ENCODE measurements at places on chromosomes 5 and 9. TPM values are rescaled to one million over a fixed set of nuclear protein-coding genes. Genes with fewer than 3 reads are reported as not detected.

- no peak for DNase-seq
Measured at GRCh38 chr5:151107084-151107483, 26.2 kb upstream of the TNIP1 start.

GRCh38 chr9:108416324-108416723, 439.5 kb downstream of the ACTL7B start:
- peak; percentile 54 for DNase-seq

- DNase-seq, result no peak
Measured at GRCh38 chr5:79189439-79190234, 46.3 kb upstream of the JMY start.

GRCh38 chr9:91162784-91163443, 198.8 kb downstream of the AUH start:
- no peak for DNase-seq

DNA sequence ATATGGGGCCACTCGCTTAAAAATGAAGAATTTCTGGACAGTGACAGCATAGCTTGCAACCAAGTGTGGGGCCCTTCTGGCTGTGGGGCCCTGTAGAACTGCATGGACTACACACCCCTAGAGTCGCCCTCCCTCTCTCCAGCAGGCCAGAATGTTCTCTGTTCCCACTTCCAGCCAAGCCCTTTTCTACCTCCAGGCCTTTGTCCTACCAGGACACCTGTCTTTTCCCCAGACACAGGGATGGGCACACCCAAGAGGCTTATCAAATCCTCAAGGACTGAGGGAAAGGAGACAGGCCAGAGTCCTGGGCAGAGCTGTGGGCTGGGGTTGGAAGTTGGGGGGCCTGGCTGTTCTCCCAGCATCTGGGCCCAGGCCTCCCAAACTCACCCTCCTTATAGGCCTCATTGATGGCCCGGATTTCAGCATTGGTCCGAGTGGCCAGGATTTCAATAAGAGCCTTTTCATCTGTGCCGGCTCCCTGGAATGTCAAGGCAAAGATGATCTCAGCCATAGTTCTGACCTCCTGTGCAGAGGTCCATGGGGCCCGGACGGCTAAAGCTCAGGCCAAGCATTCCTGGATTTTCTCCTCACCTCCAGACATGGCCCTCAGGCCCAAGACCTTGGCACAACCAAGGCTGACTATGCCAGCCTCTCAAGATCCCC, 38.2 kb upstream of the TNIP1 start:
- no peak for DNase-seq

DNA sequence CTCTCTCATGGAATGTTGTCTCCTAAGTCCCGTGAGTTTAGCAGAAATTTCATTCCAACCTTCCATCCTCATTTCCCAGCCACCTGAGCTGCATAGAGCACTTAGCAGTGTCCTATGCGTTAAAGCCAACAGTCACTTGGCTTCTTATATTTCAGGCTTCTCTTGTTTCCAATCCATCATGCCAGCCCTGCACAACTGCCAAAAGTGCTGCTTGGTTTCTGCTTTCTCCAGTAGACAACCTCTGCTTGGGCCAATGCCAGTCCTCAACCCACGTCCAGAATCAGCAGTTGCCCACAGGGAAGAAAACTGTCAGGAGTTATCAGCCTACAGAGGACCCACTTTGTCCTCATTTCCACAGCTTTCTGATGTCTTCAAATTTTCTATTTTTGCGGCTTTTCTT, 42.5 kb downstream of the KCNIP1 start:
- no peak for DNase-seq

- DNase-seq, result no peak
Measured at GRCh38 chr9:104871961-104872527, 55.9 kb downstream of the ABCA1 start.

- peak; percentile 89 for DNase-seq
Measured at GRCh38 chr5:149959406-149960236, 937 bp upstream of the SLC26A2 start.

DNA sequence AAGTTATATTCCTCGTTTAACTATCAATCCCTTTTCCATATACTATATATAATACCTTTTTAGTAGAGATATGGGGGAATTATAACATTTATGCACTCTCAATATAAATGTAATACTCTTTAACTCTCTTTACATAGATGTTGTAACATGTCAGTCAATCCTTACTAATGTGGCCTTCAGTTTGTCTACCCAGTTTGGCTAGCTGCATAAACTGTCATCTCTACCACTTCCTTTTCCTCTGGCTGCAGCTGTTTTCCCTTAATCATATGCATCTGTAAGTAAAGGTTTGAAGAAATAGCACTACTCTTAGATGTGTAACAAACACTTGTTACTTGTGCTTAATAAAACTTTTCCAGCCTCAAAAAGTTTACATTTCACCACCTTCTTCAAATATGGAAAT, 13.4 kb downstream of the ABHD17B start:
- DNase-seq, result no peak

- DNase-seq, result no peak
Measured at GRCh38 chr9:5518171-5518936, 8.0 kb downstream of the PDCD1LG2 start.

- no peak for DNase-seq
Measured at GRCh38 chr5:110055302-110055701, 365.6 kb downstream of the MAN2A1 start.

DNA sequence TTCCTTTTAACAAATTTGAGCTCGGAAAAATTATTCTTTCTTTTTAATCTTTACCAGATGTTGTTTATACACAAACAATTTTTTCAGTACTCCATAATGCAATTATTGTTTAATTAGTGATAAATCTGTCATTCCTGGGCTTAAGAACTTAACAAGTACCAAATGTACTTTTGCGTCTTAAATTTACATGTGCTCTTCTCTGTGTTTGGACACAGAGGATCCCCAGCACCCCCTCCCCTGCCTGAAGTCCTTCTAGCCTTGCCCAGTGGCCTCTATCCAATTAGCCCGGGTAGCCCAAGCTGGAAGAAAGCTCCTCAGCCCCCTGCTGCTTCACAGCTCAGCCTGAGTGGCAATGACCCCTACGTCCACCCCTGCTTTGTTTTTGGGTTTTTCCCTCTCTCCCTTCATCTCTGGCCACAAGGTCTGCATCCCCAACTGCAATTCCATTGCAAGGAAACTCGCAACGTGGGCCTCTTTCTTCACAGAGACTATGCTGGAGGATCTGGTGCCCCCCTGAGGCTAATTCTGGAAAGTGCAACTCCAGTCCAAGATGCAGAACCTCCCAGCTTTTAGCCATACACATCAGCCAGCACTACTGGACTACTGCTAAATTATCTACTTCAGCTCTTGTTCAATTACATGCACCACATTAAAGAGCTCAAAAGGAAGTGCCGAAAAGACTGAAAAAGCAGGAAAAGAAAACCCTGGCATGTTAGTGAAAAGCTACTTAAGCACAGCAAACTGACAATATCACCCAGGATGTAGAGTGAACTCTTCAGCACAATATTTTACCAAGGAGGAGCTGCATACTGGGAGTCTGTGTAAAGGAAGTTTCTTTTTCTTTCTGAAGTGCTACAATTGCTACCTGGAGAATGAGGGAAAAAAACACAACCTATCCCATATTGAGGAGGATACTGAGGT, 186.2 kb downstream of the FANCC start:
- peak; percentile 67 for DNase-seq

DNA sequence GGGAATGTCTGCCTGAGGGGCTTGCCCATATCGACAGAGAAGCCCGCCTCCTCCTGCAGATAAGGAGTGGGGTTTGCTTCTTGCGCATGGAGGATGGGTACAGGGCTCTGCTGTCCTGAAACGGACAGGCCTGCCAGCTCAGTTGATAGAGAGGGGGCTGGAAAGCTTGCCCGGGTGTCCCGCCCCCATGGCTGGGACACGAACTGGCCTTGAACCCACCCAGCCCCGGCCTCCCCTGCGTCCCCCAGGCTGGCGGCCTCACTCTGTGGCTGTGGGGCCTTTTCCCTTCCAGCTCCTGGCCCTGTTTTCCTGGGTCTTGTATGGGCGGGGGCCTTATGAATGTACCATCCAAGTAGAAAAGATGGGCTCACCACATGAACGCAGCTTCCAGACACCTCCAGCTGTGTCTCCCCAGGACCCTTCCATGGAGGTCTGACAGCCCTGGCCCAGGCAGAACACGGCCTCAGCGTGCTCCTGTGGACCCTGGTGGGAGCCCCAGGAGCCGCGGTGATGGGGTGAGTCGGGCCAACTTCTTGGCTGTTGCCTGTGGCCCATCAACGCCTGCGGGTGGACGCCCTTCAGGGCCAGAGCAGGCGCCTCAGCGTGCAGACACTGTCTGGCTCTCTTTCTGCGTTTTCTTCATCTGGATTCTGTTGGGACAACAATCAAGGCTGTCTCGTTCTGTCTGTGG, 15.9 kb upstream of the SLC2A6 start:
- DNase-seq, result no peak

GRCh38 chr5:154778534-154778933, 23.4 kb downstream of the LARP1 start:
- peak; percentile 56 for DNase-seq

- DNase-seq, result no peak
Measured at GRCh38 chr5:97120195-97120594, 22.2 kb downstream of the LIX1 start.

GRCh38 chr9:115134941-115135340, 17.0 kb upstream of the TNC start:
- no peak for DNase-seq

Gene AIF1L
- total RNA-seq, result 4.1 TPM

Gene SPINK7
- total RNA-seq, result not detected

Gene GZMA
- total RNA-seq, result not detected

Gene SCAI
- 3.7 TPM for total RNA-seq

Gene FIBCD1
- 2.8 TPM for total RNA-seq

Gene CLIC3
- 1.2 TPM for total RNA-seq

Gene INSL4
- not detected for total RNA-seq

Gene NR5A1
- total RNA-seq, result not detected

Gene MAMDC2
- total RNA-seq, result not detected

Gene PCDHB15
- 0.91 TPM for total RNA-seq

Gene GNA14
- total RNA-seq, result not detected

Gene OR1Q1
- not detected for total RNA-seq

Gene ZNF483
- total RNA-seq, result 1.3 TPM

Data from MCF 10A (cell line).